ENCODE measurements at places on chromosomes 16 and 17.

DNA sequence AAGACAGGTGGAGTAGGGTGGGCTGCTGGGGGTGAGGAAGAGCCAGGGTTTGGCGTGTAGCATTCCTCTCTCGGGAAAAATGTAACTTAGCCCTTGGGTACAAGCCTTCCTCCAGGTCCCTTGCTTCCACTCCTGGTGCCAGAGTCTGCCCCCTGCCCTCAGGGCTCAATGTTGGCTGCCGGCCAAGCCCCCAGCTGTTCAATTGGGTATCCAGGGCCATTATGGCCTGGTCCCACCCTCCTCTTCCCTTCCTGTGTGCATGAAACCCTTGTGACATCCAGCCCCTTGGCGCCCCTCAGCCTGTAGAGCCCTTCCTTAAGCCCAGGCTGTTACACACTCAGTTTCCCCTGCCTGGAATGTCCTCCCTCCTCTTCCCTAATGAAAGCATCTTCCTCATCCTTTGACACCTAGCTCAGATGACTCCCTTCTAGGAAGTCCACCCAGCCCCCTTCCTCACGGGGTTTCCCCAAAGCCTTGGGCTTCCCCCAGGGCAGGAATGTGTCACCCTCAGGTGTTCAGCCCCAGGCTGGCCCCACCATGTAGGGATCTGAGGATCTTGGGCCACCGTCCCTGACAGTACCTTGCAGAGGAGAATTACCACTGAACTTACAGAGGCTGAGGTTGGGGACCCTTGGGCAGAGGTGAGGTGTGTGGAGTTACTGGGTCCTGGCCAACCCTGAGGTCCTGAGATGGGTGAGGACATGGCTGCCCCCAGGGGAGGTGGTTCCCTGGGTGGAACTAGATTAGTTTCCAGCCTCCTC is 30.0 kb downstream of the B9D1 start:
- DNase-seq = no peak

DNA sequence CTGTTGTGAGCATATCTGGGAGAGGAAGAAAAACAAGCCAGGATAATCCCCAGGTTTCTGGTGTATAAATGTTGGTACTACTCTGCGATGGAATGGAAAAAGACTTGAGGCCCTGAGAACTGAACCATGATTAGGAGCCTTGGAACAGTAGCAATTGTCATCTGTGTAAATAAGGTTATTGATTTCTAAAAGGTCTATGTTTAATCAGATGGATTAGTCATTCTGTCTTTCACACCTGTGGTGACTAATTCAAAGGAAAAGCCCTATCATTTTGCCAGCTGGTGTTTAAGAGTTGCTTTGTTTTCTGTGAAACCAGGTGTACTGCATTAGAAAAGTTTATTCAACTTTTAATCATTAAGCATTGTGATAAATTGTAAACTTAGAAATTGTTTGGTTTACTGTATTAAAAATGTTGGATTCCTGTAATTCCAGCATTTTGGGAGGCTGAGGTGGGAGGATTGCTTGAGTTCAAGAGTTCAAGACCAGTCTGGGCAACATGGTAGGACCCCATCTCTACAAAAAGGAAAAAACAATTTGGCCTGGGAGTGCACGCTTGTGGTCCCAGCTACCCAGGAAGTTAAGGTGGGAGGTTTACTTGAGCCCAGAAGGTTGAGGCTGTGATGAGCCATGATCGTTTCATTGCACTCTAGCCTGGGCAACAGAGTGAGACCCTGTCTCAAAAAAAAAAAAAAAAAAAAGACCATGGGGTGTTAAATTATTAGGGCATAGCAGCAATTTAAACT is 29.0 kb upstream of the KPNB1 start:
- no peak for DNase-seq

DNA sequence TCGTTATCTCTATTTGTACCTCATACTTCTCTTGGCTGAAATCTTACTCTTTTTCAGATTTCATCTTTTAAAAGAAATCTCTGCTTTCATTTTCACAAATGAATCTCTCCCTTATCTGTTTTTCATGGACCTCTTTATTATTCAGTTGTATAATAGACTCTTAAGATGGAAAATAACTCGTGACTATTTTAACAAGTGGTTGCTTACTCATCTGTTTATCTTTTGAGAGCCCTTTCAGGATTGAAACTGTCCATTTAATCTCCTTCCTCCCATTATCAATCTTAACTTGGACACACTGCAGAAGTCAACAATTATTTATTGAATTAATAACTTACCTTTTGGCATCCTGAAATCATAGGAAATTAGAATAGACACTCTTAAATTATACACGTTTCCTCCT is 68.8 kb downstream of the ABCA8 start:
- peak; percentile 19 for DNase-seq

DNA sequence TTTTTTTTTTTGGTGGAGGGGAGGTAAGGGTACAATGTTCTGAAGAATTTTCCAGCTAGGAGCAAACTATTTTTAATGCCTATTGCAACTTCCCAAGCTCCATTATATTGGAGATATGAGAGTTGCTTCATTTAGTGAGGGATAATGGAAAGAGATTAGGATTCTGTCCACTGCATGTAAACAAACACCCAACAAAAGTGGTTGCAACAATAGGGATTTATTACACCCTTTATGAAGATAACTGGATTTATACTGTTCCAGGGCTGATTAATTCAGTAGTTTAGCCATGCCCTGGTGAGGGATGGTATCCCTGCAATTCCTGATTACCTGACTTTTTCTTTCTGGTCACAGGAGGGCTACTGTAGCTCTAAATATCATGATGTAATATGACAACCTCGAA is 40.5 kb downstream of the MAP2K6 start:
- DNase-seq = no peak

DNA sequence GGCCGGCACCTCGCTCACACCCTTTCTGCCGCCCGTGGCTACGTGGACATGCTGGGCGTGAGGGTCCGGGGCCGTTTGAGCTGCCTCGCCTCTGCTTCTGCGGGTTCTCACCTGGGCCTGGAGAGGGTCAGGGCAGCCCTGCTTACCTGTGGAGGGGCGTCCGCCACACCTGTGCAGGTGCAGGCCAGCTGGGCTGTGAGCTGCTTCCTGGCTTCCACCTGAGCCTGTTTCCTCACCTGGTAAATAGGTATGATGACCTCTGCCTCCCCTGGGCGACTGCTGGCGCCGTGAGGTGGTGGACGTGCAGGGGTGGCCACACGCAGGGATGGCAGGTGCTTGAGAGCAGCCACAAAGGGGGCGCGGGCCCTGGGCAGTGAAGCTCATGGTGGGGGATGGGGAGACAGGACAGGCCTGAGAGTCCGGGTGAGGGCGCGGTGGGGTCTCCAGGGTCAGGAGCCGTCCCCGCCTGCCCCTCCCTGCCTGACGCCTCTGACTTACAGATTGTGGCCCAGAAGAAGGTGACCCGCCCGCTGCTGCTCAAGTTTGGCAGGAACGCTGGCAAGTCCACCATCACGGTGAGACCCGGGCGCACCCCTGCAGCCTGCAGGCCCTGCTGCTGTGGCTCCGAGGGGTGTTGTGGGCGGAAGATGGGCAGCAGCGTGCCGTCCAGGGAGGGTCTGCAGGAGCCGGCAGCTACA is 7.8 kb downstream of the CPNE7 start:
- no peak for DNase-seq

DNA sequence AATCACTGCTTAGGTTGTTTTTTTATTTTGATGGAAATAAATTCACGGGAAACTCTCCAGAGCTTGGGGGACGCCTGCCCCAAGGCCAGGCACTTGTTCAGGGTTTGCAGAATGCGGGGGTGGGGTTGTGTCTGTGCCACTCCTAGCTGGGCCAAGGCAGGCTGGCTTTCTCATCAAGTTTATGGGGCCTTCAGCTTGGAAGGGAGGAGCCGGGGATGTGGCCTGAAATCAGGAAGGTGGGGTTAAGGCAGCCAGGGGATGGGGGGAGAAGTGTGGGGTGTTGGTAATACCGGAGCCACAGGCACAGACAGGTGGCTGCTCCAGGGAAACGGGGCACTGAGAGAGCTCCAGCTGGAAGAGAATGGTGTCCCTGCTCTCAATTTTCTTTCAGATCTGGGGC is 1.7 kb upstream of the CHAD start:
- no peak for DNase-seq

- DNase-seq = no peak
Observed at GRCh38 chr17:78367193-78367592, 7.3 kb upstream of the SOCS3 start.

DNA sequence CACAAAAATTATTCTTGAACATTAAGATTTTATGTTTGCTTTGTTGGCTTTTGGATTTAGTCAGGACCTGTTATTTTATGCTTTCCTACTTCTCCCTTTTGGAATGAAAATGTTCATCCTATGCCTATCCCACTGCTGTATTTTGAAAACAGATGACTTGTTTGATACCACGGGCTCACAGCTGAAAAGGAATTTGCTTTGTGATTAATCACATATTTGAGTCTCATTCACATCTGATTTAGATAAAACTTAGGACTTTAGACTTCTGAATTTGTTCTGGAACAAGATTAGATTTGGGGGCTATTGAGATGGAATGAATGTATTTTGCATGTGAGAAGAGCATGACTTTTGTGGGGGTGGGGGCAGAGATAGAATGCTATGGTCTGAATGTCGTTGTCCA is 1012.6 kb downstream of the CDH11 start:
- DNase-seq = no peak

GRCh38 chr16:50743581-50744225 is 1.8 kb downstream of the CYLD start:
- peak; percentile 26 for DNase-seq

DNA sequence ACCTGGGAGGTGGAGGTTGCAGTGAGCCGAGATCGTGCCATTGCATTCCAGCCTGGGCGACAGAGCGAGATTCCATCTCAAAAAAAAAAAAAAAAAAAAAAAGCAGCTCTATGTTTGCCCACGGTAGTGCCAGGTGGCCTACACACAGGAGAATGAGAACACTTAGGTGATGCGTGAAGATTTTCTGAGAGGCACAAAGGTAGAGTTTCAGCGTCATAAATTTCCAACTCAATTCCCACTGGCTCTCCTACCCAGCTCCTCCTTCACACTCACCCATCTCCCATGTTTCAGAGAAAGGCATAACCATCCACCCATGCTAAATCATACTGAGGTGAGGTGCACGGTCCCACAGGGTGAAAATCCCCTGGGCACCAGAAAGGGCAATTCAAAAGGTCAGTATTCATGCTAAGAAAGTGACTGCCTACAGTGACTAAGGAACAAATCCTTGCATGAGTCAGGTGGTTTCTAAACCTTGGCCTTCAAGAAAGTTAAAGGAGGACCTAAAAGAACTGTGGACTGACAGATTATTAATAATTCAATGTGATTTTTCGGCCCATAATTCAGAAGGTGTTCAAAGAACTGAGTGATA is 4.8 kb downstream of the DCAKD start:
- DNase-seq = peak; percentile 58

DNA sequence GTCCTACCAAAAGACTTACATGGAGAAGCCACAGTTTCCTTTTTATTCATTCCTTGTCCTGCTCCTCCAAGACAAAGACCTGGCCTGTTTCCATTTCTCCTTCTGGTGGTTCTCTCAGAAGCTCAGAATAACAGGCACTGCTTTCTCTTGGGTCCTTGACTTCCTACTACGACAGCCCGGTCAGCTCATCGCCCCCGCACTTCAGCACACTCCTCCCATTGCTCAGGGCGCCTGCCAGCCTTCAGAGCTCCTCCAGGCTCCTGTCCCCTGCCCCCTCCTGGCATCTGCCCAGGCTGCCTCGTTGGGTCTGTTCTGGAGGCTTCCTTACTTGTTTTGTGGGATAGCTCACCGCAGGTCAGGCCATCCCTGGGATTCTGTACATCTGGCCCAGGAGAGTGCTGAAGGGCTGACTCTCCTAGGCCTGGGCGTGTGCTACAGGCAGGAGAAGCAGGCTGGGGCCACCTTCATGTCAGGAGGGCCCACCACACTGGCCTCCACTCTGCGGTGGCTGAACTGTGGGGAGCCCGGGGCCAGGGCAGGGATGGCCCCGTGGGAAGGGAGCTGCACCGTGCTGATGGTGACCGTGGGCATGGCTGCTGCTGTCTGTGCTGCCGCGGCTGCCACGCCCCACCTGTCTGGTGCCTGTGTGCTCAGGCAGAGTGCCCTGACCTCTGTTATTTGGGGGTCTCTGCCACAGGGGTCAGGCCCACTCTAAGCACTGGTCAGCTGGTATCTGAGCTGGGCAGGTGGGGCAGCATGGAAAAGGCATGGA is 17.7 kb downstream of the TCF25 start:
- no peak for DNase-seq

DNA sequence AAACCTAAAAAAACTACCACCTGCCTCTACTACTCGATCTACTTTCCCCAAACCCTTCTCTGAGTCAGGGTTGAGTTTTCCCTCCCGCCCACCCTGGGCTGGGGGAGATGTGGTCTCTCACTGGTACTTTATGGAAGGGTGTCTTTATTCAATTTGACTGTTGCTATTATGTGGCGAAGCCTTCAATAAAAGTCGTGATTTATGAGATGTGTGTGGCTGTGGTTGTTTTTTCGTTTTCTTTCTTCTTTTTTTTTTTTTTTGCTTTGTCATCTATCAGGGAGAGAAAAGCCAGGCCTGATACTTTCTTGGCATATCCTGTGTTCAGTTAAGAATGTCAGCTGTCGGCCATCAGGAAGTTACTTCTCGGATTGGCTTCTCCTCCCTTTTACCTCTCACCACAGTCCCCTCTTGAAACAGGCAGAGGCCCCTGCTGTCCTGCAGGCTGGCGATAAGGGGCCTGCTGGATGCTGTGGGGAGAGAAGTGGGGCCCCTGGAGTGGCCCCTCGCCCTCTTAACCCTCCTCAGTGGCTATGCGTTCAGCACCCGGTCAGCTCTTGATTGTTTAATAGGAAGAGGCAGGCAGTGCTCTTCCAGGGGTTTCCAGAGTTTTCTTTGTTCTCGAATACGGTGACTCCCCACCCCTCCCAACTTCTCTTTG is 123.0 kb downstream of the MSI2 start:
- peak; percentile 53 for DNase-seq

GRCh38 chr16:9441012-9441411 is 349.6 kb downstream of the HAPSTR1 start:
- DNase-seq = no peak

- no peak for DNase-seq
Observed at GRCh38 chr17:80464486-80464885, 11.9 kb downstream of the NPTX1 start.

DNA sequence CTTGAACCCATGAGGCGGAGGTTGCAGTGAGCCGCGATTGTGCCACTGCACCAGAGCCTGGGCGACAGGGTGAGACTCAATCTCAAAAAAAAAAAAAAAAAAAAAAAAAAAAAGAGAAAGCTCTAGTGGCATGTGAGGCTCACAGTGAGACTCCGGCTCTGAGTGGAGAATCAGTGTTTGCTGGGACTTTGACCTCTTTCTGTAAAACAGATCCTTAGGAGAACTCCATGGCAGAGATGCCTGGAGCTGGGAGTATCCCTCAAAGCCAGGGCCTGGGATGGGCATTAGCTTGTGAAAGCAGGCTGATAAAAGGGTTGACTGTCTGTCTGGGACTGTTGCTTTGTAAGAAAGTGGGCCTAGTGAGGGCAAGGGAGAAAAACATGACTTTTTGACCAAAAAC is 46.4 kb downstream of the ZNF207 start:
- DNase-seq = no peak

Data from iris pigment epithelial cell (primary cell).